ENCODE measurements at places on chromosomes 12 and 14. TPM values are rescaled to one million over a fixed set of nuclear protein-coding genes. Genes with fewer than 3 reads are reported as not detected.

- peak; percentile 5 for DNase-seq
Measured at GRCh38 chr14:93764211-93764659, 24.1 kb downstream of the PRIMA1 start.

DNA sequence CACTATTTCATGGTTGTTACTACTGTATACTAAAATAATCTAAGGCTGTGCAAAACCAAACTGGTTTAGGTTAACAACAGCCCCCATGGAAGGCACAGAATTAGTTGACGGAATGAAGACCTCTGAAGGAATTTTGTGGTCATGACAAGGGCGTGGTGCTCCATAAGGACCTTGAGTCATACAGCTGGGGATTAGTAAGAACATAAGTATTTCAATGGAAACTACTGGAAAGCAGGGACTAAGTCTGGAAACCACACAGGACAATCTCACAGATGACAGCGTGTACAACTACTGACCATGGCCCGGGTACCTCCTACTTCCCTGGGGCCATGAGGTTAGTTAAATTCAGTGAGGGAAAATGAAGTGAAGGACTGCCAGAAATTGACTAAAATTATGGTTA lies 98.5 kb upstream of the PLEKHA5 start:
- peak; percentile 92 for DNase-seq

GRCh38 chr14:49164074-49164473 lies 422.1 kb downstream of the RPS29 start:
- no peak for DNase-seq

- no peak for DNase-seq
Measured at GRCh38 chr14:60975551-60975950, 5.3 kb downstream of the TRMT5 start.

- DNase-seq: no peak
Measured at GRCh38 chr12:32895688-32896431, 717 bp downstream of the PKP2 start.

DNA sequence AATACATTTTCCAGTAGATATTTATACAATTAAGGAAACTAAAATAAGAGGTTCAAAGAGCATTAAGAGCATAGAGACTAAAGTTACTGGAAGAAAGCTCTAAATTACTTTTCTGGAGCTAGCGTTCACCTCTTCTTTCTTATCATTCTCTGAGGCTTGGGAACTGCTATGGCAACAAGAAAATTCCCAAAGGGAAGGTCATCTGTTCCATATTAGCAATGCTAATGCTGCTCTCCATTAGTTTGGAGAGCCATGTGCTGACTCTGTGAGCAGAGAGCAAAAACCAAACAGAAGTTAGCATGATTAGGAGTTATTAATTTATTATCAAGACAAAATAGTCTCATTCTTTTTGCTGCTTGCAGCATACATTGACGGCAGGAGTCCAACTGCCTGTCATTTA lies 143.1 kb upstream of the SLC16A7 start:
- DNase-seq: peak; percentile 41

DNA sequence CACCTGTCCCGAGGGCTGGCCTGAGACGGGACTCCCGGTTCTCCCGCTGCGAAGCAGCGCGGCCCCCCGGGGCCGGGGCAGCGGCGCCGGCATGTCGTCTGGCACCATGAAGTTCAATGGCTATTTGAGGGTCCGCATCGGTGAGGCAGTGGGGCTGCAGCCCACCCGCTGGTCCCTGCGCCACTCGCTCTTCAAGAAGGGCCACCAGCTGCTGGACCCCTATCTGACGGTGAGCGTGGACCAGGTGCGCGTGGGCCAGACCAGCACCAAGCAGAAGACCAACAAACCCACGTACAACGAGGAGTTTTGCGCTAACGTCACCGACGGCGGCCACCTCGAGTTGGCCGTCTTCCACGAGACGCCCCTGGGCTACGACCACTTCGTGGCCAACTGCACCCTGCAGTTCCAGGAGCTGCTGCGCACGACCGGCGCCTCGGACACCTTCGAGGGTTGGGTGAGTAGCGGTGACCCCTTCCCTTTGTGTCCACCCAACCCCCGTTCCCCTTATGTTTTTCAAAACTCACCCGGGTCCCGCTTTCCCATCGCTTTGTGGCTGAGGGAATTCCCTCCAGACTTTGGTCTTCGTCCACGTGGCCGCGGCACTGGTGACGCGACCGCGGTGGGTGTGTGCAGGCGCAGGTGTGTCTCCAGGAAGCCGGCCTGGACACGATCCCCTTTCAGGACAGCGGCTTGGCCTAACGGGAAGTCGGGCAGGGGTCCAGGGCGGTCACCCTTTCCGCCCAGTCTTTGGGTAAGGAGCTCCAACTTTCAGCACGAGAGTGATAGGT lies 826 bp downstream of the PRKCH start:
- no peak for DNase-seq

DNA sequence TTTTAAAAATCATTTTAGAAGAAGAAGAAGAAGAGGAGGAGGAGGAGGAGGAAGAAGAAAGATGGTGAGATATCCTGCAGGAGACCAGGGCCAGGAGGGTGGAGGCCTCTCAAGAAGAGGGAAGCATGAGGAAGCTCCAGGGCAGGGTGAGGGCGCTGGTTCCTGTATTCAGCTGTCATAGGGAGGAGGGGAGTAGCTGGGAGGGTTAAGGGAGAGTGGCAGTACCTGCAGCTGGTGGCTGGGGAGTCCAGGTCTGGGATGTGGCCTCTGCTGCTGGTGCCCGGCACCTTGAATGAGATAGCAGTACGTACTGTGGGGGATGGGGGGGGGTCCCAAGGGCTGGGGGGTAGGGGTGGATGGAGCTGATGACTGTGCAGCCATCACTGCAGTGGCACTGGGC lies 9.8 kb downstream of the RBP5 start:
- DNase-seq: no peak

ARHGDIB gene
- total RNA-seq: 2.7 TPM

All from A172 (cell line).